ENCODE measurements at places on chromosomes 2 and 18. TPM values are rescaled to one million over a fixed set of nuclear protein-coding genes. Genes with fewer than 3 reads are reported as not detected.

LRATD1 gene
- 29.8 TPM for total RNA-seq

CD8B gene
- total RNA-seq, result not detected

GRCh38 chr18:53909668-53910067 is 314.8 kb downstream of the MBD2 start:
- no peak for DNase-seq

DNA sequence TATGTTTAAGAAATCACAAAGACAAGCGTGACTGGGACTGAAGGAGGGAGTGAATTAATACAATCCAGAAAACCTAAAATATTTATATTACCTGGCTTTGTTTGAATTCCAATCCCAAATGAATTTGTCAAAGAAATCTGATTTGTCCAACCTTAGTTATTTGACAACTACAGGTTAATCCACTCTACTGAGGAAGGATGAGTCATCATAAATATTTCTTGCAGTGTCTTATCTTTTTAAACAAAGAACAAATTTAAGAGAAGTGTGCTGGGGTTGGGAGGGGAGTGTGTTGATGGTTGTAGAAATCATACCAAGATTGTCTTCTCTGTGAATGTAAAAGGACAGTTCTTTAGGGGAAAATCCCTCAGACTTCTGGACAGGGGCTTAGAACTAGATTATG is 1106.3 kb upstream of the SLC39A10 start:
- DNase-seq, result no peak

COL4A4 gene
- total RNA-seq, result 0.41 TPM

GRCh38 chr2:136025057-136025973 is 39.9 kb upstream of the DARS1 start:
- peak; percentile 11 for DNase-seq

FNDC4 gene
- total RNA-seq, result 45.7 TPM

MYO7B gene
- under 0.01 TPM for total RNA-seq

PARD3B gene
- total RNA-seq, result 4.5 TPM

- no peak for DNase-seq
These were observed 83.3 kb downstream of the MALT1 start for GRCh38 chr18:58754544-58755068.

DNA sequence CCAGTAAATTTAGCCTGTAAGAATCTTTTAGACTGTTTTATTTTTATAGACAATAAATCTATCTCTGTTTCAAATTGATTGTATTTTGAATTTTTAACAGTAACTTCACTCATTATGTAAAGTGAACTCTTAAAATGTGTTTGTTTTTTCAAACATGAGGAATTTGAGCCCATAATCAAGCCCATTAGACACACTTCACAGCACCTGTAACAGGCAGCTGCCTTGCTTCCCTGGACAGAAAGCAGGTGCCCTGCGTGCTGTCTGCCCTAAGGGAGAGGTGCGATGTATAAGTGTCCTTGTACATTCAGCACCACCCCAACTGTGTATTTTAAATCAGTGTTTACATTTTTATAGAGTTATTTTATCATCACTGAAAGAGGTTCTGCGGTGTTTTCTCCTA is 186.5 kb upstream of the TPO start:
- no peak for DNase-seq

LTBP1 gene
- total RNA-seq, result 22.8 TPM

Measured in frontal cortex (tissue), 4 donors.